ENCODE measurements at places on chromosomes 11 and 22.
A peak's percentile ranks its signal among the peaks of the same experiment; 100 is the strongest.

- no peak for DNase-seq
These were observed 214.7 kb downstream of the OR4C45 start for GRCh38 chr11:50247309-50247874.

DNA sequence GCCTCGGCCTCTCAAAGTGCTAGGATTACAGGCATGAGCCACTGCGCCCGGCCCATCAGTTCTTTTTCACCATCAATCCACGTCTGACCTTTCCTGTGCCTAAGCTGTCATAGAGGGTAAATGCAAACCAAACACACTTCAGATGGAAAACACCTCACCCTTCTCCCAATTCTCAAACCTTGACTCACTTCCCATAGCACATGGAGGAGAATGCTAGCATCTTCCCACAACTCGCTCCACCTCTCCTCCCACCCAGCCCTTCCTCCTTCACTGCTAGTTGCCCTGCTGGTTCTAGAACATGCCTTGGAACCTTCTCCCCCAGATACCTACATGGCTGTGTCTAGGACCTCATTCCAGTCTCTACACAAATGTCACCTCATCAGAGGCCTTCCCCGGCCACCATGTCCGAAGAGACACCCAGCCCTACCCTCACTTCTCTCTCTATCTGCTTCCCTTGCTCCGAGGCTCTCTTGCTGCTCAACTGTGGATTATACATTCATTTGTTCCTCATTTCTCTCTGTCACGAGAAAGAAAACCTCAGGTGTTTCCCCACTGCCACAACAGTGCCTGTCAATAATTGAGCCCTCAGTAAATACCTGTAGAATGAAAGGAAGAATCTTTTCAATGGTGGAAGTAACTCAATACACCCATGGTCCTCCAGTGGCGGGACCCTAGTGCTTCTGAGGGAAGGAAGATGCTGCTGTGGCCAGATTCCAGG is 21.3 kb upstream of the NCF4 start:
- no peak for DNase-seq

DNA sequence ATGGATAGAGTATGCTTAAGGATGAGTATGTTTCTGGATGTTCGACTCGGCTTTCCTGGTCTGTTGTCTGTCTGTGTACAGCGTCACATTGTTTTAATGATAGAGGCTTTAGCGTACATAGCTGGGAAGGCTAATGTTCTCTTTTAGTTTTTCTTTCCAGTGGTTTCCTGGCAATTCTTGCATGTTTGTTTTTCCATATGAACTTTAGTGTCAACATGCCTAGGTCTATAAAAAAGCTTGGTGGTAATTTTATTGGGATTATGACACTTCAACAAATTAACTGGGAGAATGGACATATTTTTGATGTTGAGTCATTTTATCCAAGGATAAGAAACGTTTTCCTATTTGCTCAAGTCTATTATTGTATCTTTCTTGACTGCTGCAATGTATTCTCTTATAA is 17.6 kb downstream of the F2 start:
- no peak for DNase-seq

GRCh38 chr11:9525116-9525515 is 48.4 kb upstream of the WEE1 start:
- DNase-seq, result no peak

- DNase-seq, result no peak
These were observed 88.2 kb downstream of the FCHSD2 start for GRCh38 chr11:73053964-73054363.

- peak; percentile 5 for DNase-seq
These were observed 30.5 kb upstream of the FNBP4 start for GRCh38 chr11:47797633-47798032.

DNA sequence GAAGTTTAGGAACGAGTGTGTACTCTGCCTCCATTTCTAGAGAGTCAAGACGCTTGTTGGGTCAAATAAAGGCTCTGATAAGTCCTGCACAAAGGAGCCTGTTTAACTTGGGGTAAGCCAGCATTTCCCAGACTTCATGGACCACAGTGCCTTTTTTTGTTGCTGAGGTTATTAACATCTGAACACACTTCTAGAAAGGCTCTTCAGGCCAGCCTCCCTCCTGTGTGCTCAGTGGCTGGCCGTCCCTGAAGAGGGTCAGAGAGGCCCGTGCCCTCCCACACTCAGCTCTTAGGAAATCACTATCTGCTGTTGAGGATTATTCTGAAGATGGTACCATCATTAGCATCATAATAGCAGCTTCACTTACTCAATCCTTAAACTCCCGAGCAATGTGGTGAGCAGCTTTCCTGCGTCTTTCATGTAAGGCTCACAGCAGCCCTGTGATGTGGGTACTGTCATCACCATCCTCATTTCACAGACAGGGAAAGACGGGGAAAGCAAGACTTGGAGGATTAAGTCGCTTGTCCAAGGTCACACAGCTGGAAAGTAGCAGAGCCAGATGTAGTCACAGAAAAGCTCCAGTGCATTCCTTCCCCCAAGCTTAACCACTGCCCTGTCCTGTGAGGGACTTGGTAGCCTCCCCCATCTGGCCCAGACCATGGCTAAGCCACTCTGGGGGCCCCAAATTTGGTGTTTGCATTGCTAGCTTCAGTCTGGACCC is 71.3 kb downstream of the TSPAN18 start:
- DNase-seq, result no peak

- no peak for DNase-seq
These were observed 1.0 kb downstream of the NUP98 start for GRCh38 chr11:3796346-3796745.

DNA sequence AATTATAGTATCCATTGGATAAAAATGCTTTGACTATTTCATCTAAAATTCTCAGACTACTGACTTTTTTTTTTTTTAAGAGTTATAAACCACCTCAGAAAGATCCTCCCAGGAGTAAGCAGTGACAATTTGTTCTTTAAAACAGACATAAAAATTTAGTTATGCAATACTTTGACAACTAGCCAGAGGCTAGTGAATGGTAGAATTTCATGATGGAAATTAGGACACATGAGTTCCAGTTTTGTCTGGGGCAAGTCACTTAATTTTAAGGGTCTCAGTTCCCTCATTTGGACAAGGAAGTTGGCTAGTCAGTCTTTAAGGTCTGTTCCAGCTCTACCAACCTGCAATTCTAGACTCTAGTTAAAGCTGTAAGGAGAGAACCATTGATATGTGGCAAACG is 2.9 kb downstream of the IL18 start:
- no peak for DNase-seq

DNA sequence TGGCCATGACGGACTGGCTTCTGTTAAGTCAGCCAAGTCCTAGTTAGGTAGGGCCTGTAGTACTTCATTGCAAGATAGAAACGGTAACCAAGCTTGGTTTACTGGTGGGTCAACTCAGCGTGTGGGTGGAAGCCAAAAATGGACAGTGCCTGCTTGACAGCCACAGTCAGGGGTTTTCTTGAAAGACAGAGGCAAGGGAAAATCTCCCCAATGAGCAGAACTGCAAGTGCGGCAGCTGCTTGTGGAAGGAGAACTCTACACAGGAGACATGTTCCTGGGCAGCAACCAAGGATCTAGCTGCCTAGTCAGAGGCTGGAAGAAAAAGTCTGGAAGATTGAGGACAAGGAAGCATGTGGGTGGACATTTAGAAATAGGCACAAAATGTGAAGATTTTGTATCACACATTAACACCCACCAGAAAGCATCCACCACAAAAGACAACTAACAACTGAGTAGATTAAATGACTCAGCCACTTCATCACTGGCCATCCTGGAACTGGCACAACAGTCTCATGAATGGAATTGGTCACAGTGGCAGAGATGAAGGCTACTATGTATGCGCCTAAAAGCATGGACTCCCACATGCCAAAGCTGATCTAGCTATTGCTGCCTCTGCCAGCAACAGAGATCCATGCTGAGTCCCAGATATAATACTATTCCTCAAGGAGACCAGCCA is 40.9 kb upstream of the SCUBE2 start:
- DNase-seq, result no peak

DNA sequence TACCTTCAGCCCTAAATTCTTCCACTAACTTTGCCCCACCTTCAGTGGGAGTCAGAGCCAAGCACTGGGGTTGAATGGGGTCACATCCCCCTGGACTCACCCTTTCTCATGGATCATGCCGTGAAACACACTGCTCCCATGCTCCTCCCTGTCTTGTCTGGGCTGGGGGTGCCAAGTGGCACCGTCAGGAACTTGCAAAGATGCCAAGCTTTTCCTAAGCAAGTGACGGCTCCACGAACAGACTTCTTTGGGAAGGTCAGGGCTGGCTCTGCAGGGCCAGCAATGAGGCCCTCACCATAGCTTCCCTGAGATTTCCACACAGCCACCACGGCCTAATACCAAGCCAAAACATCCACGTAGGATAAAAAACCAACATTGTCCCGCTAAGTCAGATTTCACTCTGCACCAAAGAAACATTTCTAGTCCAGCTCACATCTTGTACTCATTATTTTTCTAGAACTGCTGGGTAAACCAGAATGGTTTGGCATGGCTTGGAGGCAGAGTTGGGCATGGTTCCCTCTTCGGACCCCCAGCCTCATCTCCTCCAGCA is 76.5 kb downstream of the NAT10 start:
- DNase-seq, result no peak

DNA sequence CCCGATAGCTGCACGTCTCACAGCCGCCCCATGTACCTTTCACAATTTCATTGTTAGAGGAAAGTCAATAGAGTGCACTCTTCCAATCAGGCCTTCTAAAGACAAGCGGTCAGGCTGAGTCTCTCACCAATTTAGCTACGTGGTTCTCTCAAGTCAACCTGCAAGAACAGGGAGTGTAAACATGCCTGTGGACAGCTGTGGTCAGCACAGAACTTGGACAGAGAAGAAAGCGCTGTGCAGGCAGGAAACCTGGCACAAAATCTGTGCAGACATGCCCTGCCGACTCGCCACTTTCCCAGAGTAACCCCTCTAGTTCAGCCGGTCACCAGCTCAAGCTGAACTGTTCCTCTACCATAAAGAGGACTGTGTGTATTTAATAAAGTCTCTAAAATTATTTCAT is 39.5 kb downstream of the CHKA start:
- no peak for DNase-seq

DNA sequence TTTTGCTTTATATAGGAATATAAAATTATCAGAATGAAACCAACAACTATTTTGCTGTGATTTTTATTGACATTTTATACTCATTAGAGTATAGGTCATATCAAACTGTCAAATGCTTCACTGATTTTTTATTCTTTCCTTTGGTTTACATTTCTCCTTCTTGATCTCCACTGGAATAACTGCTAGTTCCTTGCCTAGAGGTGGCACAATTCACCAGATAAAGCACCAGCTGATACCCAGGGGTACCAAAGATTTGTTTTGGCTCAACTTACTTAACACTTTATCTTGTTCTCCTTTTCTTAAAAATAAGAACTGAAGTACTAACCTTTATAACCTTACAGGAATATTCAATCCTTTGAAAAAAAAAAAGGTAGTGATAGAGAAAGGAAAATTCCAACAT is 725.1 kb upstream of the CHORDC1 start:
- DNase-seq, result no peak

DNA sequence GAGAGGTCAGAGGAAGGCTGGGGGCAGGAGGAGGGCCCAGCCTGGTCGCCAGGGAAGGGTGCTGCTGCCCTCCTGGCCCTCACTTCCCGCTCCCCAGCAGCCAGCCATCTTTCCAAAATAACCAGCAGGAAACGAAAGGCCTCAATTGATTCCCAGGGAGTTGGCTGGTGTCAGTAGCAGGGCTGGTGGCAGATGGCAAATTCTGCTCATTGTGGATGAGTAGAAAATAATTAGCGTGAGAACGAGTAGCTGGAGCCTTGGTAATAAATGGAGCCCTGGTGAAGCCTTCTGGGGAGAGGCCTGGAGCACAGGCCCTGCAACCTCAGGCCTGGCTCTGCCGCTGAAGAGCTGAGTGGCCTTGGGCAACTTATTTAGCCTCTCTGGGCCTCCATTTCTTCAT is 31.3 kb downstream of the DAGLA start:
- DNase-seq, result no peak

- no peak for DNase-seq
These were observed 13.4 kb downstream of the EPS8L2 start for GRCh38 chr11:719214-720016.

DNA sequence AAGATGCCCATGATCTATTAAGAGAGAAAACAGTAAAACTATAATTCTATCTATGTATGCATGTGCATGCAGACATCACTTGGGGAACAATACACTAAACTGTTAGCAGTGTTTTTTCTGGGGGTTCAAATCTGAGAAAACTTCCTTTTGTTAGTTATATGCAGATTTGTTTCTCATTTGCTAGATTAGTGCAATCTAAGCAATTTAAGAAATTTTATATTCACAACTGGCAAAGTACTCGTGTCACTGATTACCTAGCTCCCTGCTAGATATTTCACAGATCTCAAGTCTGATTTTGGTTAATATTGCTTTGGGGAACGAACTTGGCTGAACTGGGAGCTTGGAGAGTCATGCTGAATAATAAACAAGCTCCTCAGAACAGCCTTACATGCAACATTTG is 14.9 kb upstream of the OSBP start:
- DNase-seq, result no peak
